AG20443 (cell line): ENCODE measurements at places on chromosomes 6 and 20.

DNA sequence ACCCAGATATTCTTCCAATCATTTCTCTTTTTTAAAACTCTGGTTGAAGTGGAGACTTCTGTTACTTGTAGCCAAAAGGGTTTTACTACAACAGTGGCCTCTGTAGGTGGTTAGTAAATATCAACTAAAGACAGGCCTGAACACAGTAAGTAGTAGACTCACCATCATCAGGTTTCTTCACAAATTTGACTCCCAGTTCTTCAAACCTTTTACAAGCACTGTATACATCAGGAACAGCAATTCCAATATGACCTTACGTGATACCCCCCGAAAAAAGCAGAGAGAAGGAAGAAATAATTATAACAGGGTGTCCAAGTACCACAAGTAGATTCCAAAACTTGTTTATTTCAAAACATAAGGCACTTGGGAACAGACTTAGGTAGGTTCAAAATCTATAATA is 21.1 kb downstream of the GLO1 start:
- no peak for DNase-seq

DNA sequence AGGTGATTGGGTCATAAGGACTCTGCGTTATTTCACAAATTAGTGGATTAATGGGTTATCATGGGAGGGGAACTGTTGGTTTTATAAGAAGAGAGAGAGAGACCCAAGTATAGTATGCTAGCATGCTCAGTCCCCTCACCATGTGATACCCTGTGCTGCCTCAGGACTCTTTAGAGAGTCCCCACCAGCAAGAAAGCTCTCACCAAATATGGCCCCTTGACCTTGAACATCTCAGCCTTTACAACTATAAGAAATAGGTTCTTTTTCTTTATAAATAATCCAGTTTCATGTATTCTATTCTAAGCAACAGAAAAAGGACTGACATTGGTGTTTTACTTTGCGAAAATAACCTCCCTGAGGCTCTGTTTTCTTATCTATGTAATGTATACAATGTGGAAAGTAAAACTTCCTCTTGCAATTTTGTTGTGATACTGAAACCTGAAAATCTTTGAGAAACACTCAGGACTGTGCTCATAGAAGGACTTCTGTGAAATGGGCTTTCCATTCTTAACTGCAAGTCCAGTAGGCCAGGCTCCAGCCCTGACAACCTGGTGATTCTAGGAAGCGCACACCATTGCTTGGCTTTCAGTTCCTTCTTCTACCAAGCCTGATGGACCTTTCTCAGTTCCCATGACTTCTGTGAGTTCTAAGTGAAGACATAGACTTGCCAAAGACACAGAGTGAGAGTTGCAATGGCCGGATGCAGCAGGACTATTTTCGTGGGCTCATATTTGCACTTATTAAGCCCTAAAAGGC is 21.9 kb downstream of the SIRPD start:
- DNase-seq, result no peak

DNA sequence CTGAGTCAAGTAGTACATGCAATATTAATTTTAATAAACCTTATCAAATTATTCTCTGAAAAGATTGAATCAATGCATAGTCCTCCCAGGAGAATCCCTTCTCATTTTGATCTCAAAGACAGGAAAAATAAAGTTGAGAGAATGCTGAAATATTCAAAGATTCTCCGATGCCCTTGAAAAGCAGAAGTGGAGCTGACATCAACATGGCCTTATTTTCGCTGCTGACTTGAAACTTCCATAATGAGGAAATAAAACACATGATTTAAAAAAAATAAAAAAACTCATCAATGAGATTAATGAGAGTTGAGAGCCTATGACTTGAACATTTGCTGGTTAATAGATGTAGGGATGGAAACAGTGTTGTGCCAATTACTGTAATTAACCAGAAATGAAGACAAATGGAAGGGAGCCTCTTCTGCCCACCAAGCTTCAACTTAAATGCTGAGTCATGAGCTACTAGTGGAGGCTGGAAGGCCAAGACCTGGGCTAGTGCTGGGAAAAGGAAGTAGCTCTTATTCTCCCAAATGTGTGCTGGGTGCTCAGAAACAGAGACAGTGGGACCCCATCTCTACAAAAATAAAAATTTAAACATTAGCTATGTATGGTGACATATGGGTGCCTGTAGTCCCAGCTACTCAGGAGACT is 139.9 kb downstream of the BFSP1 start:
- DNase-seq, result no peak

GRCh38 chr6:17012421-17013225 is 89.2 kb upstream of the STMND1 start:
- DNase-seq, result no peak

DNA sequence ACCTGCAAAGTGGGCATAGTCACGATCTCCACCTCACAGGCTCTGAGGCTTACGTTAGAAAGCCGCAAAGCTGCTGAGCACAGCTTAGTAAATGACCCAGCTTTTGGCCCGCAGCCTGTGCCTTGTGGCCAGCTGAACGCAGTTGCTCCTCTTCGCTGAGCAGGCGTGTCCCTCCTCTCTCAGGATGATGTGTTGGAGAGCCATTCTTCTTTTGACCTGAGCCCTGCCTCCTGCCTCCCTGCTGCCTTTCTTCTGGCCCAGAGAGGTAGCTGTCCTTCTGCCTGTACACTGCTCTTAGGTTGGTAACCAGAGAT is 47.6 kb upstream of the MYL9 start:
- peak; percentile 90 for DNase-seq

- DNase-seq, result no peak
Observed at GRCh38 chr6:70622461-70622860, 45.2 kb upstream of the SMAP1 start.

DNA sequence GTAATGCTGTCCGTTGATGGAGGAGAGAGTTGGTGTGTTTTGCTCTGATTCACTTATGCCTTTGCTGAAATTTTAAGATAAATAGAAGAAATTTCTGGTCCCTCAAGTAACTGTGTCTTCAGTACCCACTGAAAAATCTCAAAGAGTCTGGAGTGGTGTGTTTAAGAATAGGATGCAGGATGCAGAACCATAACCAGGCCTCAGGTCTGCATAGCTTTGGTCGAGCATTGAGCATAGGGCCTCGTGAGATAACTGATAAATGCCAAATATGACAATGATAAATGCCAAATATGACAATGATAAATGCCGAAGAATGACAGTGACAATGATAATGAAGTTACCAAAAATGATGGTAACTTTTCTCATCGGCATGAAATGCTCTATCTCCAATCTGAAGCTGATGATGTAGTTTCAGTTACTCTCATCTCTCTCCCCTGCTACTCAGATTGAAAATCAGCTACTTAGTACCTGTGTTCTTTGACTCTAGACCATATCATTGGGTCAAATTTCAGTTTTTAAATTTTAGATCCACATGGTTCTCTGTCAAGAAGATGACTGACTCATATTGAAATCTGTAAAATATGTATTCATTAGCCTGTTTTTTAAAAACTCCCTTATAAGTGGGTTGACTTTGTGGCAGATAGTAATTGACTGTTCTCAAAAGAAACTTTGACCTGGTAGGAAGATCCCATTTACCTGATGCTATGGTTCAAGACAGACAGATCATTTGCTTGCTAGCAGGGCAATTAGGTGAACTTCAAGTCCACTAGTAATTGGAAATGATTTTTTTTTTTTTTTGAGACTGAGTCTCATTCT is 96.6 kb downstream of the SLC16A10 start:
- DNase-seq, result no peak

DNA sequence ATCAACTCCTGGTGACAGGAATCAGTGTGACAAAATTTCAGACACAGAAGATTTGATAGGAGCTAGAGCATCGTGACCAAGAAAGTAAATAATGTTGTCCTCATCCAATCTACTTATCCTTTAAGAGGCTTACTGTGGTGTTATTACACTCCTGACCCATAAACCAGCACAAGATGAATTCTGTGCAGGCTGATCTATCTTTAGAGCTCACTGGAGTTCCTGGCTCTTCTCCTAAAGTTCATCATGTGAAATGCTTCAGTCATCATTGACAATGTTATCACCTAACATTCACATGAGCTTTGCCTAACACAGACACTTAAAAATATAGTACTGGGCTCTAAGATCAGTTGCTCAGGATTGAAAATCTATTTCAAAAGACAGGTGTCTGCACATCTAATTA is 271.0 kb upstream of the HSF2 start:
- DNase-seq, result no peak

- no peak for DNase-seq
Observed at GRCh38 chr6:21022343-21023107, 488.3 kb downstream of the CDKAL1 start.

- DNase-seq, result peak; percentile 45
Observed at GRCh38 chr20:19993958-19994669, 23.0 kb upstream of the NAA20 start.

DNA sequence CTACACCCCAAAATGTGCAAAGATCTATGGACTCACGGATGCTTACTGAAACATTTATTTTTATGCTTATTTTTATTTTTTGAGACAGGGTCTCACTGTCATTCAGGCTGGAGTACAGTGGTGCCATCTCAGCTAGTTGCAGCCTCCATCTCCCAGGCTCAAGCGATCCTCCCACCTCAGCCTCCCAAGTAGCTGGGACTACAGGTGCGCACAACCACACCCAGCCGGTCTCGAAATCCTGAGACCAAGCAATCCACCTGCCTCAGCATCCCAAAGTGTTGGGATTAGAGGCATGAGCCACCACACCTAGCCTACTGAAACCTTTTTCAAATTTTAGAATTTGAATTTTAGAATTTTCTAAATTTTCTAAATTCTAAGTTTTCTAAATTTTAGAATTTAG is 50.8 kb upstream of the IPCEF1 start:
- no peak for DNase-seq

DNA sequence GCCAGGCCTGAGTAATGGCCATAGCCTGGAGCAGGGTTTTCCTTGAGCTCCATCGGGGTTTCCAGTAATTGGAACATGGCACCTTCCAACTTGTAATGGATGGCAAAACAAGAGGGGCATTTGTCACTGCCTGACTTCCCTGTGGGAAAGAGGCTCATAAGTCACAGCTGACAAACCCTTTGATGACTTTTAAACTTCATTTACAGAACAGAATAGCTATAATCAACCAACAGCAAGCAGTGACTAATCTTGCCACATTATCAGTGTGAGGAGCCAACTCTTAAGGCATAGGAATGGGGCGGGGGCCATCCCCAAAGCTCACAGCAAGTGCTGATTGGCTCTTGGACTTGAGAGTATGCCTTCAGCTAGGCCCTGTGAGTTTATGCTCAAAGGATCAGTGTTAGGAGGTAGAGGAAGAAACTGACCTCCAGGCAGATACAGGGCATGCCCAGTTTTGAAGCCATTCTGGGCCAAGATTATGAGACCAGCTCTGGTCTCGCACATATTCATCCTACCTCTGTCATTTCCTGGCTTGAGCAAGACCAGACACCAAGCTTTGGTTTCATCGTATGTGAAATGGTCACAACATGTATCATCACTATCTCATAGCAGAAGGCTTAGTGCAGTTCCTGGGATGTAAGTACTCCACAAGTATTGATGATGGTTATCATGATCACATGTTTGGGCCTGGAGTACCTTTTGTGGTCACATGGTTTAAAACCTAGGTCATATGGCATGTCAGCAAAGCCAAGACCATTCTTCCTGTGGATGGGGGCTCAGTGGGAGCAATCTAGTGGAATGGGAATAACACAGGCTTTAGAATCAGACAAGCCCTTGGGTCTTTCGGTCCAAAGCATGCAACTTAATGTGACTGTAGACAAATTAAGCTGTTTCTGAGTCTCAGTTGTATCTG is 49.2 kb downstream of the EIF2S2 start:
- peak; percentile 50 for DNase-seq

GRCh38 chr6:20338156-20338555 is 63.5 kb upstream of the E2F3 start:
- DNase-seq, result no peak

DNA sequence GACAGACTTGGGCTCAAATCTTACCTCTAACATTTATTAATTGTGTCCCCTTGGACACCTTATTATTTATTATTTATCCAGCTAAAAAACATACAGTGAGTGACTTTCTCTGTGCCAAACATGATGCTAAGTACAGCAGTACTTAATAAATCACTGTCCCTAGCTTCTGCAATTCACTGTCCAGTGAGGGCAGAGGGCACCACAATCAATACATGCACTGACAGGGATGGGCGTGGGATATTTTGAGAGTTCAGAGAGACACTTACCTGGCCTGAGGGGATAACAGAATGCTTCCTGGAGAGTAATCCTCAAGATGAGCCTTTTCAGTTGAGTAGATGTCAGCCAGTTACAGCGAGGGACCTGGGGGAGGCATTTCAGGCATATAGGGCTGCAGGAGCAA is 9.3 kb upstream of the TAAR2 start:
- DNase-seq, result no peak

DNA sequence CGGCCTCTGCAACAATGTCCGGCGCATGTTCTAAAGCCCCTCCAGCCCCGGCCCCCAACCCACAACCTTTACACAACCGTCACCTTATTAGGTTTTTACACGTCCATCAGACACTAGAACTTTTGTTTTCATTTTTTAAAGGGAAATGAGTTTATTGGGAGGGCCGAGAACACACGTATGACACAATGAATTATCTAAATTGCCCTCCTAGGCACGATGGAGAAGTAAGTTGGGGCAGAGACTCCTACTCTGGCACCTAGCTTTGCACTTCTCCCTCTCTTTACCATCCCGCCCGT is 1.2 kb upstream of the DLL1 start:
- no peak for DNase-seq

- no peak for DNase-seq
Observed at GRCh38 chr20:35355372-35355771, 56.4 kb downstream of the UQCC1 start.

- DNase-seq, result peak; percentile 65
Observed at GRCh38 chr20:37311710-37312355, 22.4 kb downstream of the MANBAL start.

DNA sequence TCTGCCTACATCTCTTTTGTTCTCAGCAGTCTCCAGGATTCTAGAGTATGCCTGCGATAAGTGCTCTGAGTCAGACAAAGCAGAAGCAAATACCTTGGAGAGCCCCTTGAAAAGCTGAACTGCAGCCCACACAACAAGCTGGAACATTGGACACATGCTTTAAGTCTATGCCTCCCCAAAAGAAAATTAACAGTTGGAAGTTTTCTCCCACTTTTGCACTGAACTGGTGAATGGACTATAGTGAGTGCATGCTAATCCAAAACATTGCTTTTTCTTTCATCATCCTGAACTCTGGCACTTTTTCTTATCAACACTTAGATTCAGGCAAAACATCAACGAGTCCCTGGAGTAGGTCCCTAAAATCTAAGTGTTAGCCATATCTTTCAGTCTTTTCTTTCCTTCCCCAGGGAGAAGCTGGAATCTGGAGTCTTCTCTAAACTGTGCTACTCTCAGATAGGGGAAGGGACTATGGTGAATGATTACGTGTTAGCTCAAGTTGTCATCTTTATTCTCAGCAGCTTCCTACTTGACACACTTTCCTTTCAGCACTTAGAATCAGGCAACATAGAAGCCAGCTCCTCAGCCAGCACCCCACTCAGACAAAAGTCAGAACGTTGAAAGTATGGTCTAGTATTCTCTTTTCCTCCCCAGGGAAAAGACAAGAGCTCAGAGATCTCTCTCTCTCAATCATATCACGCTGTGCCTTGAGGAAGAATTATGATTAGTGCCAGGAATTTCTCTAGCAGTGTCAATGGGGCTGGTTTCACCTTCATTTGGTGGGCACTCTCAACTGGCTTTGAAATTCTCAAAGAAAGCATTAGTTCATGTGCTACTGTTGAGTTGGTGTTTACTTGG is 811.0 kb upstream of the GJE1 start:
- DNase-seq, result peak; percentile 15
